ENCODE measurements at places on chromosomes 4 and X.
A peak's percentile ranks its signal among the peaks of the same experiment; 100 is the strongest.

GRCh38 chr4:147736458-147736857 lies 4.6 kb downstream of the ARHGAP10 start:
- DNase-seq, result no peak

GRCh38 chr4:124727331-124727890 lies 14.9 kb upstream of the ANKRD50 start:
- no peak for DNase-seq

- DNase-seq, result no peak
Measured at GRCh38 chr4:76904646-76905190, 6.8 kb upstream of the SOWAHB start.

- DNase-seq, result no peak
Measured at GRCh38 chr4:153963216-153963615, 174.3 kb upstream of the SFRP2 start.

- no peak for DNase-seq
Measured at GRCh38 chr4:76841026-76841425, 56.9 kb downstream of the SOWAHB start.

DNA sequence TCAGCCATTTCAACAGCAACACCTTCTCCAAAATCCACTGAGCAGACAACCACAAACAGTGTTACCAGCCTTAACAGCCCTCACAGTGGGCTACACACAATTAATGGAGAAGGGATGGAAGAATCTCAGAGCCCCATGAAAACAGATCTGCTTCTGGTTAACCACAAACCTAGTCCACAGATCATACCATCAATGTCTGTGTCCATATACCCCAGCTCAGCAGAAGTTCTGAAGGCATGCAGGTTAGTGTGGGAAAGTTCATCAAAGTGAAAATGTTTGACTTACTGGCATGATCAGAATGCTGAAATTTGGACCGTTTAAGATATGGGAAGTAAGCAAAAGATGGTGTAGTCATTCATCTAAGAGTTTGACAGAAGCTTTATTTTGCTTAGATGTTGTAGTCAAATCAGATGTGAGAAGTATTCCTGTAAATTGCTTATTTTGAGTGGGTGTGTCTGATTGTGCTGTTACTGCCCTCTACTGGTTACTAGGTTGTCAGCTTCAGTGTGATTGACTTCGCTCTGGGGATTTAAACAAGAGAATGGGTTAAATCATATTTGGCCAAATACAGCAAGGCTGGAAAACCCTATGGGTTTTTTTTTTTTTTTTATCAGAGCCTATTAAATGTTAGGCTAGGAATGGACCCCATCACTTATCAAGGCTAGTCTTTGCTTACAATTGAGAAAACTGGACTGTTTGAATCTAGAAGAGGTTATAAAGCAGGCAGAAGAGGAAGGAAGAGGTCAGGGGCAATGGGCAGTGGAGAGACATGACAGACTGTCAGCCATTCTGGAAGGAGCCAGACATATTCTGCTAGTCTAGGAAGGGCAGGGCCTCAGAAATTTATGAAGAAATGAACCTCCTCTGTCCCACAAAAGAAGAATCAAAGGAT lies 130.3 kb downstream of the DIPK2B start:
- DNase-seq, result peak; percentile 30

GRCh38 chrX:1488745-1489144 lies 36.0 kb upstream of the ASMTL start:
- no peak for DNase-seq

- DNase-seq, result no peak
Measured at GRCh38 chr4:2799971-2800690, 7.2 kb downstream of the SH3BP2 start.

DNA sequence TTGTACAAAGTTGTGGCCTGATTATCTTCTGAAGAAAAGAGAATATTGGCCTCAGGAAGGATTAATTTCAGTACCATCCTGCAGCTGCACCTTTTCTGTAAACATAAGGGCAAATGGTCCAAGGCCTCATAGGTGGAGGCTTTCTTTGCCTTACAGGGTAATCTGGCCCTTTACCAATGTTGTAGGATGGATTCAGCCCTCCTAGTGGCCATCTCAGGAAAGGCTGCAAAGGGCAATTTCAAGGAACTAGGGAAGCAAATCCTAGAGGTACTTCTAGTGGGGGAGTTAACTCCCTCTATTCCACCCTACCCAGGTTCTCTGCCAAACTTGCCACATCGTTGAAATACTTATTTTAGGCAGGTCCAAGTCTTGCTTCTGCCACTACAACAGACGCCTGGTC lies 57.6 kb downstream of the UGT2B11 start:
- no peak for DNase-seq

DNA sequence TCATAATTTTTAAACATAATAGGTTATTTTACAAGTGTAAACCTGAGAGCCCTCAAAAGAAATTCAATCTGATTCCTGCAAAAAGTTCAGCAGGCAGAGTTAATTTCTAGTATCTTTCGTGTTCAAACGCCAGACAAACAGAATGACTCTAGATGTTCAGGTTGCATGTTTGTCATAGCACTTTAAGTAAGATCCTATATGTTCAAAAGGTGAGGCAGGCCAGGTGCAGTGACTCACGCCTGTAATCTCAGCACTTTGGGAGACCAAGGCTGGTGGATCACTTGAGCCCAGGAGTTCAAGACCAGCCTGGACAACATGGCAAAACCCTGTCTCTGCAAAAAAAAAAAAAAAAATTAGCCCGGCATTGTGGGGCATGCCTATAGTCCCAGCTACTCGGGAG lies 1.1 kb upstream of the RASSF6 start:
- no peak for DNase-seq

DNA sequence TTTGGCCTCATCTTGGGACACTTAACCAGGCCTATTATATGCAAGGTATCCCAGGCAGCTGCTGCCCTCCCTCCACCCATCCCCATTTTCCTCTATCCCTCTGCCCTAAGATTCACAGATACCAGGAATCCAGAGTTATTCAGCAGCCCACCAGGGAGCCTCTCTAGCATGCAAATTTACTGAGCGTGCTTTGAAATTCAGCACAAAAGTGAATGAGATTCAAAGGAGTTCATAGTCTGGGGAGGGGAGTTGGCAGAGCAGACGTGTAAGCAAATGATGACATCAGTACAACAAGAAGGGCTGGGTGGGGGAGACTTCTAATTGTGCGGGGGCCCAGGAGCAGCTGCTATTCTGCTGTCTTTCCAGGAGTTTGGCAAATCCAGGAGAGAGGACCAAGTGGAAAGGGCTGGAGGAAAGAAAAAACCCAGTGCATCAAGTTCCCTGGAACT lies 1.7 kb upstream of the MTM1 start:
- DNase-seq, result no peak

- peak; percentile 43 for DNase-seq
Measured at GRCh38 chrX:104195489-104196084, 29.3 kb downstream of the FAM199X start.

- no peak for DNase-seq
Measured at GRCh38 chr4:89273741-89274141, 33.9 kb downstream of the GPRIN3 start.

DNA sequence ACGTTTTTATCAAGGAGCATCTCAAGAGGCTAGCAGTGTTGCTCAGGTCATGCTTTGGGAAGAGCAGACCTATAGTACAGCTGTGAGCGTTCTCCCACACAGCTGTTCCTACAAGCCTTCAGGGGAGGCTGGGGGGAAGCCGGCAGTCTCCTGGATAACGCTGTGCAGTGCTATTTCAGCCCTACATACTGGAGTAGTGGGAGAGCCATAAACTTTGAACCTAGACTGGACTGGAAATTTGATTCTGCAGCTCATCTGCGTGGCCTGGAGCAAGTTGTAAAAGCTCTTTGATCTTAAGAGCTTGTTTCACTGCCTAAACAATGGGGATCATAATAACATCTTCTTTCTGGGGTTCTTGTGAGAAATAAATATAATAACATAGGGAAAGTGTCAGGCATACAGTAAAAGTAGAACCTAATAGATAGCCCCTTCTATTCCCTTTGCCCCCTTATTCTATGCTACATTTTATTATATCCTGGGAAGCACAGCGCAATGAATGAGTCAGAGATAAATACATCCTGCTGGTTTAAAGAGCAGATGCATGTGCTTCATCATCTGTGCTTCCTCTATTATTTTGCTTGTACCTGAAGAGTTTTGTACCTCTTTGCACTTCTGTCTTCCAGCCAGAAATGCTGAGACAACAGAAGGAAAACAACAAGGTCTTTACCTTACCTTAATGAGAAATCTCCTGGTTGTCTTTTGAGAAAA lies 14.7 kb upstream of the AMBN start:
- no peak for DNase-seq

DNA sequence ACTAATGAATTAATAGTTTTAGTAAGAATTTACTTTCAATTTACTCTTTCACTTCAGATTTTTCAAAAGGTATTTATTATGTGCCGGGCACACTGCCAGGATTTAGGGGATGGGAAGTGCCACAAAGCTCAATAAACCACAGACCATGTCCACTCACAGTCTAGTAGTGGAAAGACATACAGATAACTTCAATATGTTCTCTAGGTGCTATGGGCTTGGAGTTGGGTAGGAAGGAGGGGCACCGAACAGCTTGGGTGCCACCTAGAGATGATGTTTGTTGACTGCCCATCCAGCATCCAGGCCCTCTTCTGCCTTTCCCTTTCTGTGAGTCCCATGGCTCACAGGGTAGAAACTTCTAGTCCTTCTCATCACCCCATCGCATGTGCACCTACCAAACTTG lies 17.8 kb downstream of the MFAP3L start:
- DNase-seq, result peak; percentile 7

DNA sequence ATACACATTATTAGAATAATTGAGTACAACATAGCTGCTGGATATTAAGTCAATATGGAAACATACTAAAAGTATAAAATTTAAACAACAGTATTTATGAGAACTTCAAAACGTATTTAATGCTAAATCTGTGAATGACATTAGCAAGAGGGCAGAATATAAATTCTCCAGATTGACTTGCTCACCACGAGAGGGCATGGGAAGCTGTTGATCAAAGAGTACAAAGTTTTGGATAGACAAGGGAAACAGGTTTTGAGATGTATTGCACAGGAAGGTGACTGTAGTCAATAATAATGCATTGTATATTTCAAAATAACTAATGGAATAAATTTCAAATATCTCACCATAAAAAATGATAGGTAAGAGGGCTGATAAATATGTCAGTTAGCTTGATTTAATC lies 768.2 kb downstream of the CENPC start:
- no peak for DNase-seq

DNA sequence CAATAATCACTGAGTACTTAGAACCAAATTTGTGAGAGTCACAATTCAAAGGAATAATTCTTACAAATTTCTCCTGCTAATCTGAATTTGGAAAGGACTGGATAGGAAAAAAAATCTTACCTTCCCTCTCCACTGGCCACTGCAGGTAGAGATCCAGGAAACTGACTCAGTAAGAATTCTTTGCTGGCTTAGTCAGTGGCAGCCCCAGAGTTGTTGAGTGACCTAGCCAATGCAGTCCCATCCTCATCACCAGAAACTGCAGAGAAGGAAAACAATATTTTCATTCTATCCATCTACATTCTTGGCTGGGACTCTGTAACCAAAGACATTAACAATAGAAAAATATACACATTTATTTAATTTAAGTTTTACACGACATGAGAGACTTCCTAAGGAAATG lies 572.0 kb downstream of the ADGRL3 start:
- DNase-seq, result no peak

DNA sequence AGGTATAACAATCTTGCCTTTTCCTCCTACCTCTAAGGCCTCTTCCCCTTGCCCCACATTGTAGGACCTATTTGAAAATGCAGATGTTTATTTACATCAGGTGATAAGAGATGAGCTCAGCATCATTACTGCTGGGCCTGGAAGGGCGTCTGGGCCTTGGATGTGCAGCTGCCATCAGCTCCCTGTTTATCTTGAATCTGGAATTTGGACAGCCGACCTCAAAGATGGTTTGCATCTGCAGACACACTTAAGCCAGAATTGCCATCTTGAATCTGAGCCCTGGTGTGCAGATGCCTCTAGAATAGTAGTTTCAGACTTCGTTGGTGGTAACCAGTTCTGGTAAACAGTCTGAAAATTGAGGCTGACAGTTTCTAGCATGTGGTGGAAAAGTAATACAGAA lies 59.0 kb downstream of the FAM193A start:
- no peak for DNase-seq

DNA sequence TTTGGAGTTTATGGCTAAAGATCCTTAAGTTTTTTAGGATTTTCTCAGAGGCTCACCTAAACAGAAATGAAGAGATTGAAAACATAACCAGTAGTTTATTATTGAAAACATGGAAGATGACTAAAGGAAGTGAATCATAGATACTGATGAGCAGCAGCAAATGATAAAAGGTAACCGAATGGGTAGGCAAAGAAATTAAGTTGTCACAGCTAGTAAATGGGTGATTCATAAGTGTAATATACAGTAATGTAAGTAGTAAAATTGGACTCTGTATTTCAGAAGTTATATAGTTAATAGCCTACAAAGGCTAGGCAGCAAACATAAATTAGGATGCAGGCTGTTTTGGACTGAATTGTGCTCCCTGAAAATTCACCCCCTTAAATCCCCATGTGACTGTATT lies 59.0 kb upstream of the ADGRA3 start:
- DNase-seq, result no peak

GRCh38 chr4:143653031-143653430 lies 47.4 kb downstream of the FREM3 start:
- no peak for DNase-seq

DNA sequence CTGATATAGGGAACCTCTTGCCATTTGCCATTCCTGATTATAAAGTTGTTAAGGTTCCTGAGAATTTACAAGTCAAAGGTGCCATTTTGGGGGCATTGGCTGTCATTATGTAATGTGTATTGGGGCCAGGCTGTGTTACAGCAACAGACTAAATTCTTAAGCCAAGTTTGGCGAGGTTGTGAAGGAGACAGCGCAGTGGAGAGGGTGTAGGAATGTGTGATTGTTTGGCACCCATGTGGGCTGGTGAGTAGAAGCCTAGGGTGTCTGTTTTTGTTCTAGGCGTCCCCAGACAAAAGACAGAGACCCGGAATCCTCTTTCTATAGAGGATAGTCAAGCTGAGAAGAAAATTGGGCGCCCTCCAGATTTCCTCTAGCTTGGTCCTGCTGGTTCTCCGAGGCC lies 2535.3 kb downstream of the PCDH7 start:
- DNase-seq, result no peak
